ENCODE measurements at places on chromosomes 16 and 17.

GRCh38 chr17:10036511-10037061 lies 131.5 kb upstream of the RCVRN start:
- no peak for DNase-seq

GRCh38 chr17:5822281-5823060 lies 238.2 kb upstream of the NLRP1 start:
- no peak for DNase-seq

GRCh38 chr16:82915139-82915824 lies 288.5 kb downstream of the CDH13 start:
- DNase-seq: no peak

DNA sequence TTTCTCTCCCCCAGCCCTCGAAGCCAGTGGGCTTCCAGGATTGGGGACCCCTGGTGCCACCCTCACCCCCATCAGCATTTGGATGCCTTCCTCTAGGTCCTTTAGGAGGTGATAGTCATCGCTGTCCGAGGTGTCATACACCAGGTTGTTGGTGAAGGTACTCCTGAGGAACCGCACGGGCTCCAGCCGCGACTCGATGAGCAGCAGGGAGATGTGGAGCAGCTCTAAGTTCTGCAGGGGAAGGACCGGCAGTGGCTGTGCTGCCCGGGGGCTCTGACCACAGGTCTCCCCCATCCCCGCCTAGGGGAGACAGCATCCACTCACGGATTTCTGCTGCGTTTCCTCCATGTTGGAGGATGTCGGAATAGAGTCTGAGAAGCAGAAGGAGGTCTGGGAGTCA lies 962 bp downstream of the CSHL1 start:
- no peak for DNase-seq

GRCh38 chr17:39208893-39209292 lies 8.8 kb downstream of the RPL19 start:
- DNase-seq: no peak

GRCh38 chr16:5706211-5706610 lies 608.6 kb upstream of the EEF2KMT start:
- DNase-seq: no peak
